ENCODE measurements at places on chromosomes 12 and 14.

GRCh38 chr12:107467716-107468115 is 217.9 kb upstream of the PWP1 start:
- no peak for DNase-seq

- no peak for DNase-seq
These were observed 195.8 kb downstream of the TRHDE start for GRCh38 chr12:72467985-72468384.

- DNase-seq = no peak
These were observed 70.1 kb downstream of the PEBP1 start for GRCh38 chr12:118206107-118206412.

- DNase-seq = no peak
These were observed 151.1 kb downstream of the CEP83 start for GRCh38 chr12:94308612-94309011.

DNA sequence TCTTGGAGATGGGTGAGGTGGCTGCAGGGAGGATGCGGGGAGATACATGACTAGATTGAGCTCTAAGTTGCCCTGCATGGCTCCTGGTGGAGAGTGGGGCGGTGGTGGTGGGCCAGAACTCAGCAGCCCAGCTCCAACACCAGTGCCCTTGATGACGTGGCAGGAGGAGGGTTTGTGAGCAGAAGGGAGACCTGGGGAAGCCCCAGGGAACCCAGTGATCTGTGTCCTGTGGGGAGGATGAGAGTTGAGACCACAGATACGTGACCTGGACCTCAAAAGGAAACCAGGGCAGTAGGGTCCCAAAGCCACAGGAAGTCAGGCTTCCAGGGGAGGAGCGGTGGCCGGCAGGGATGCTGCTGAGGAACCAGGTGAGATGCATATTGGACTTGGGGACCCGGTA is 989.1 kb upstream of the TMEM132C start:
- no peak for DNase-seq

- no peak for DNase-seq
These were observed 120.9 kb downstream of the SINHCAF start for GRCh38 chr12:31205054-31205453.

DNA sequence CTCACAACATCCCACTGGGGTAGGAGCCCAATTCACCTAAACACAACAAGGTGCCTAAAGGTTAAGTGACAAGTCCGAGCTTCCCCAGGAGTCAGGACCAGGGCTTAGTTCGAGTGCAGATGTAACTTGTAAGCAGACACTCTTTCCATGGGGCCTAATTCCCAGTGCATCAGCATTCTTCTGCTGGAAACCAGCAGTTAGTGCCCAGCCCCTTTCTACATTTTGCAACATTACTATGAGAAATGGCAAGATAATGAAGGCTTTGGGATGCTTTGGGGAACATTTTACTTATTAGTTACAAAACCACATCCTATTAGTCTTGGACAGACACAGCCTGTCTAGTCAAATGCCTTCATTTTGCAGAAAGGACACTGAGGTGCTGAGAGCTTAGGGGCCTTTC is 179.8 kb downstream of the CALM1 start:
- DNase-seq = no peak

DNA sequence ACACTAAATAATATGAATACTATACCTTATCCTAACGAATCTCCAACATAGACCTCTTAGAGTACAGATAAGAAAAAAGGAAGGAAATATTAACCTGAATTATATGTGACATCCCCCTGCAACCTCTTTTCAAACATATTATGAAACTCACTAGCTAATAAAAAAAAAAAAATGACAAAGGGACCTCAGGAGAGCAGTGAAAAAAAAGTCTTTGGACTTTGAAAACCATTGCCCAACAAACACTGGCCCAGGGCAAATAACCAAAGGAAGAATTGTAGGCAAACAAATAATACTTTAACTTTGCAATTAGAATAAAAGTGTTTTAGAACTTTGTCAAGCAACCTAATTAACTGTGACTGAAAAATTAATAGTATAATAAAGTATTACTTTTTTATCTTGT is 7.7 kb downstream of the SOX5 start:
- DNase-seq = no peak

- DNase-seq = peak; percentile 100
These were observed at the start of gene TUBA1A for GRCh38 chr12:49188916-49189367. TUBA1A (minus strand) TSS chr12:49189080; CDS start chr12:49188979, 101 bp downstream.

All from SK-N-DZ (cell line).